ENCODE measurements at places on chromosomes 2 and 18.
A peak's percentile ranks its signal among the peaks of the same experiment; 100 is the strongest.

DNA sequence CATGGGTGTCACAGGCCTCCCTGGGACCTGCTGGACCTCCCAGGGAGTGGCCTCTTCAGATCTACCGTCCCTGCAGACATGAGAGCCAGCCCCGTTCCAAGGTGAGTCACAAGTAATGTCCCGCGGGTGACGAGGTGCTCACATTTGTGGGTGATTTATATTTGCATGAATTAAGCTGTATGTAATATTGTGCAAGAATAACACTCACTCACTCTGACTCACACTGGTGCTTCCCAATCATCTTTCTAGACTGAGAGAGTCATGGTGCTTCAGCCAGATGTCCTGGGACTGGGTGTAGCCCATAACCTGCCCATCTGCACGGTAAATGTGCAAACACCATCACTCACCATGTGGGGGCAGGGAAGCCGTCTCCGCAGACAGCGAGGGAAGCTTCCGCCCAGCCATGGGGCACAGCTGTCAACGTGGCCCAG is 347.5 kb upstream of the SALL3 start:
- no peak for DNase-seq

DNA sequence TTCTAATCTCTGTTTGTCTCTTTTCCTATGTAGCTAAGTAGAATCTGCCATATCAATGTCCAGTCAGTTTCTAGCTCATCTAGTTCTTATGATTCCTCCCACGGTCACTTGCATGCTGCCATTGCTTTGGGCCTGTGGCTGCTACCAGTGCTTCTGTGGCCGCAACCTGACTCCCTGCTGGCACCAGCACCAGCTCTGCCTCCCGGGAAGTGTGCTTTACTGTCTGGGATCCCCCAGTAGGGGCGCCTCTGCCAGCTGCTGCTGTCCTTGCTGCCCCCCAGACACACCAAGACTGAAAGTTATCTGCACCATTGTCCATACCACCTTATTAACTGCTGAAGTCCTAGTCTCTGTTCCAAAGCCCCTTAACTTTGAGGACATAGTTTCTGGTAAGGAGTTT is 56.3 kb downstream of the RAPGEF4 start:
- no peak for DNase-seq

GRCh38 chr18:12005538-12006487 is 24.5 kb downstream of the IMPA2 start:
- no peak for DNase-seq

GRCh38 chr2:31523871-31524492 is 56.8 kb downstream of the SRD5A2 start:
- peak; percentile 14 for DNase-seq

GRCh38 chr18:74524097-74524496 is 10.2 kb upstream of the CNDP1 start:
- DNase-seq = no peak

GRCh38 chr2:120768112-120769048 is 32.7 kb downstream of the GLI2 start:
- no peak for DNase-seq

DNA sequence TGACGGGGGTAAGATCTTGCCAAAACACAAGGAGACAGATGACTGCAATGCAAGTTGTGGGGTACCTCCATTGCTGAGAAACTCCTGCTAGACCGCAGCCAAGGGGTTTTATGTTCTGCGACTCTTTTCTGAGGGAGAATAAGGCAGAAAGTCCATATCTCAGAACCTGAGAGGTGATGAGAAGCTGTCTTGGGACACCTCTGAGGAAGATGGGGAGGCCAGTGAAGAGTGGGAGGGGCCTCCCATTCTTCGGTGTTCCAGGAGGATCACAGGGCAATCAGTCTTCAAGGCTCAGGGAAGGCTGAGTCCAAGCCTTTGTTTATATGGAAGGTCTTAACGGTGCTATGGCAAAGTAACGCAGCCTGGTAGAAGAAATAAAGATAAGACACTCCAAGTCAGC is 18.0 kb downstream of the CYP27A1 start:
- DNase-seq = no peak

- DNase-seq = no peak
Observed at GRCh38 chr2:152518641-152519580, 183.9 kb downstream of the FMNL2 start.

DNA sequence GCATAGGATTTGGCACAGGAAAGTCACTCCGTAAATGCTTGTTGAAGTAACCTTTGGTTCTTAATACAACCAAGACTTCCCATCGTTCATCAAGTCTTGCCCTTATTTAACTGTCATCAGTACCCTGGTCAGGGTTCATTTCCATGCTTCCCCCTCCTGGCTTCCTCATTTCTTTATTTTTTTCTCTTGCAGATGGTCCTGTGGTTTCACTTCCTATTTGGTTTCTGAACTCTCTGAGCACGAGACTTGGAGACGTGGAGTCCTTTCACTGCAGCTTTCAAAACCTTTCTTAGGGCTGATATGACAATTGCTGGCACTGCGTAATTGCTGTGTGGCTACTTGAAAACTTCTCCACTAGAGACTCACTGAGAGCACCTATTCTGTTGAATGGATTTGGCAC is 59.9 kb upstream of the PID1 start:
- no peak for DNase-seq

DNA sequence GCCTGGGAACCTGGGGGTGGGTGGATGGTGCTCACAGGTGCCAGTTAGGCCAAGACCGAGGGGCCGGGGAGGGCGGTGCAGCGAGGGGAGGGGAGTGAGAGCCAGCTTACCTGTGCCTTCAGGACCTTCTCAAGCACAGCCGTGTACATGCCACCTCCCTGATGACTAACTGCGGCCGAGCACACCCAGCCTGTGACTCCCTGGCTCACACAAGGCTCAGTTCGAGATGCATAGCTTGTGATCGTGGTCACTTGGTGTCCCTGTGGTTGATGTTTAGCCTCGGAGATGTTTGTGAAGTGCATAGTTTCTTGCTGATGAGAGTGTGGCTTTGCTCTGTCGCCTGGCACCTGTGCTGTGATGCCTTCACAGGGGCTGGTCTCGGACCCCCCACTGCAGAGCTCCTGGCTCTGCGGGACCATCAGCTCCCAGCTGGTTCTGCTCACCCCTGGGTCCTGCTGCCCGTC is 84.5 kb upstream of the ODC1 start:
- DNase-seq = no peak

DNA sequence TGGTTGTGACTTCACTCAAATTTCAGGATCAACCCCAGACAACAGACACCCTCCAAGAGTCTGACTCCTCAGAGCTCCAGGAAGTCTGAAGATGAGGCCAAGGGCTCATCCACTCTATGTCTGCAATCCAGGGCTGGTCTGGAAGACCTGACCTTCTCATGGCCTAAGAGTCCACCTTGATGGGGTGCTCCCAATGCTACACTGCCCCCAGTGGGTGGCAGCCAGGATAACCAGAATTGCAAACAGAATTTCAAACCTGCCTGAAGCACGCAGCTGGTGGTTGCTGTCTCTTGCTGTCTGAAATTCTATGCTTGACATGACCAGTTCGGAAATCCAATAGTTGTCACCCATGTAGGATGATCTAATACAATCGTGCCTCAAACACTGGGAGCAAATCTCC is 96.0 kb downstream of the UXS1 start:
- no peak for DNase-seq

- DNase-seq = no peak
Observed at GRCh38 chr2:238220274-238220891, 16.9 kb upstream of the ILKAP start.

DNA sequence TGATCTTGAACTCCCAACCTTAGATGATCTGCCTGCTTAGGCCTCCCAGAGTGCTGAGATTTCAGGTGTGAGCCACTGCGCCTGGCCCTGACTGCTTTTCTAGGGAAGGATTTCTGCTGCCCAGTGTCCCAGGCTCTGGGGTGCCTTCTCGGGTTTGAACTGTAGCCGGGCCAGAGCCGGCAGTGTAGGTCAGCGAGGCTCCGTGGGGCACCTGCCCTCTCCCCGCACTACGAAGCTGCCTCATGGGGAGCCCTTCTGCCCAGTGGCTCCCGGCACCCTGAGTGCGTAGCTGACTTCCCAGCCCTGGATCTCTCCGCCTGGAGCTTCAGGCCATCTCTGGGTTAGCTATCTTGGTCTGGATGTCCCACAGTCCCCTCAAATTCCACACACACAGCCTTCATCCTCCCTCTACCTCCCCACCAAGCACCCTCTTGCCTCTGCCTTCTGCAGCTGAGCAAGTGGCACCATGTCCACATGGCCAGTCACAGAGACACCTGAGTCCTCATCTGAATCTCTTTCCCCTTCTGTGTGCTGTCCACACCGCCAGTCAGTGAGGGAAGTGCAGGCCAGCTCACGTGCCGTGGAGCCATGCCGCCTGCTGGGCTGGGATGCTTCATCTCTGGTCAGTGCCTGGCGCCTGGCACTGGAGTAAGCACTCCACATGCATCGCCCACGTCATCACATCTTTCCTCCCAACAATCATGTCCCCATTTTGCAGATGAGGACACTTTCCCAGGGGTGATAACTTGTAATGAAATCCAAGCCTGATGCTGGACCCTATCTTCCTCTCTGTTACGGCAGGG is 69.2 kb downstream of the EDAR start:
- DNase-seq = no peak

DNA sequence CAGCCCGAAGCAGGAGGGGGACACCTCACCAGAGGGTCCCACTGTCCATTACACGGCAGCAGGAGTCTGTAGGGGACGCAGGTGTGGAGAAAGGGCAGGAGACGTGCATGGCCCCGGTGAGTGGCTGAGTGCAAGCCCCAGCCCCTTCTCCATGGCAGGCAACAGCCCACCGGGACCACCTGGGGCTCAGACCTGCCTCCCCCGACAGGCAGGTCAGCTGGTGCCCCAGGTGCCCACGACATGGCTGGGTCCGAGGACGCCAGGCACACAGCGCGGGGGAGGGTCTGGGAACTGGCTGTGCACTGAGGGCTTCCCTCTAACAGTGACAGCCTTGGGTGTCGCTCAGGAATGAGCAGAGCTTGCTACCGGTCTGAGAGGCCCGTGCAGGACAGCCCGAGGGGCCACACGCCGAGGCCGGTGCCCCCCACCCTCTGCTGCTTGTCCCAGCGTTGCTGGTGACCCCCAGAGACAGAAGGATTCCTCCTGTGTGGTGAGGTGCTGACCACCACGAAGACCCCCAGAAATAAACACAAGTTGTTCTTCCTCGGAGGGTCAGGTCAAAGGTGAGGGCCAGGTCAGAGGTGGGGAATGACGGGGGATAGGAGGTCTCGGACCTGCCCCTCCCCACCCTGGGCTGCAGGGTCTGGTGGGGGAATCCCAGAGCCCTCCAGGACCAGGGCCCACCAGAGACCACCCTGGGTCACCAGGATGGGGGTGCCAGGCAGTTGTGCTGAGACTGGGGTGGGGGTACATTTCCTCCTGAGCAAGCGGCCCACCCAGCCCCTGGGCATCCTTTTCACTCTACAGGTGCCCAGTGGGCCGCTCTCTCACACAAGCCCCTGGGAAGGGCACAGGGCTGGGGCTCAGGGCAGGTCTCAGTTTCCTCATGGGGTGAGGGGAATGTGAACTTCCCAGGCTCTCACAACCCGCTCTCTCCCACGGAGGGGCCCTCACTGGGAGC is 50.6 kb downstream of the SLC66A2 start:
- DNase-seq = no peak

DNA sequence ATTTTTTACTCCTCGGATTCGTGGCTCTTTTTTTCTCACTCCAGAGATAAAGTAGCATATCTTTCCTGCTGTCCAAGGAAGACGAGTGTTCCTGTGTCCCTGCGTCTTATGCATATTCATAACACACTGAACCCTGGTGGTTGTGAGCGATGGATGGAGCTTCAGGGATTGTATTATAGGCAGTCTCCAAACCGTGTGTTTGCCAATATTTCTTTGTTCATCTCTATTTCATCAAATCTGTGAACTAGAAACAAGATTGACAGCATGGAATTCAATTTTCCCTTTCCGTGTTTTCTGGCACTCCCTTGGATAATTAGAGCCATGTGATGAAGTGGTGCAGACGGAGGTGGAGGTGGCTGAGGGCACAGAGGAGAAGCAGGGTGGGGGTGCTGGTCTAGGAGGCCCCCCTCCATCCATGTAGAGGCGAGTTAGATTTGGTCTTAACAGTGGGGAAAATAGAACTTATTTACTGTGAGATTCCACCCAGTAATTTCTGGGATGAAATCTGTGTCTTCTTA is 240.9 kb downstream of the PTPRM start:
- DNase-seq = no peak

DNA sequence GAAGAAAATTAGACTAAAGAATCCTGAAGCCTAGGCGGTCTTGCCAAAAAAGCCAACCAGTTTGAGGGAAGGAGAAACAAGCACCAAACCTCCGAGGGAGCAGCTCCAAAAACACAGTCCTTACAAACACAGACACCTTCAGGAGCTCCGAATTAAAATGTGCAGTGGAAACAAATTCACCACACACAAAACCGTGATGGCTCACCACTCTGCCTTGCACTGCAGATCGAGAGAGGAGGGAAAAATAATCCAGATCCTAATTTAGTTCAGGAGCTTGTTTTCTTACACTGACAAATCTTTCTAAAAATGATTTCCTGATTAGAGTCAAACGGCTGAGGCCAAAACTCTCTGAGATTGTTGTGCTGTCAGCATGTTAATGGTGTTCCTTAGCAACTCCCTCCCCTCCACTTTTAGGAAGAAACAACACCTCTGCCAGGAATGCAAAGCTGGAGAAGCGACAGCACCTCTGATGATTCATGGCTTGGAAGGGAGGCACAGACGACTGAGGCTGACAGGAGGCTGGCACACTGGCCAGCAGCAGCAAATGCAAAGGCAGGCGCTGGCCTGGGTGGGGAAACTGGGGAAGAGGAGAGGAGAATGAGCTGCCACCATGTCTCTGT is 249.4 kb upstream of the KLHL29 start:
- DNase-seq = no peak

GRCh38 chr2:132037527-132038178 is 124.1 kb downstream of the ANKRD30BL start:
- DNase-seq = no peak

GRCh38 chr2:23449413-23449812 is 64.4 kb downstream of the KLHL29 start:
- no peak for DNase-seq

GRCh38 chr2:230642966-230643365 is 69.7 kb upstream of the CAB39 start:
- no peak for DNase-seq

DNA sequence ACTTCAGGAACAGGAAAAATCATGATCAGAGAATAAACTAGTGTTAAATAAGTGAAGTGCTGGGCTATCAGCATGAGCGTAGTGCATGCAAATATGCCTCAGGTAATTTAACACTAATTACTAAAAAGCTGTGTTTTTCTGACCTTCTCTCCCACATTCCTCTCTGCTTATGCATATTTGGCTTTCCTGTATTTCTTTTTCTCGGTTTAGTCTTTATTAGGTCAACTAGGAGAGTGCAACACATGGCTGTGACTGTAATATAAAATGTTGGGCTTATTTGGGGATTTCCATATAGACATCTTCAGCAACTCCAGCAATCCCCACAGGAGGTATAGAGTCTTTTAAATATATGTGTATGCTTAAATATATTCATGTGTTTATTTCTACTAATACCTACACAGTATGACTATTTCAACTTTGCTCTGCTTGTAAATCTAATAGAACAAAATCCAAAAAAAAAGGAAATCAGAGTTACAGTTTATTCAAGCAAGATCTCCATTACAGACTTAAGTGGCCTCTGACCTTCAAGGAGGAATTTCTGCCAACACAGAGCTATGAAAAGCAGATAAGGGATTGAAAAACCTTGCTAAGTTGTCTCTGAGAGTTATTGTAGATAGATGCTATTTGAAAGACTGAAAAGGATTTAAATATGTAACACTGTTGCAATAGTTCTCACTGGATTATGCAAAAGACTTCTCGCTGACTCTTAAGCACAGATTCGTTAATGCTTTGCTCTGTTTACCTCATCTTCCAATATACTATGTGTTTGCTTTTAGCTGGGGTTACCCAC is 359.5 kb upstream of the RGPD4 start:
- no peak for DNase-seq
